ENCODE measurements at places on chromosomes 16 and 17. TPM values are rescaled to one million over a fixed set of nuclear protein-coding genes. Genes with fewer than 3 reads are reported as not detected.

The PPP1R1B gene
- total RNA-seq = 9.3 TPM

The C16orf96 gene
- not detected for total RNA-seq

The LITAFD gene
- total RNA-seq = not detected

The TPPP3 gene
- 28.2 TPM for total RNA-seq

The CDH8 gene
- 0.98 TPM for total RNA-seq

The KRT36 gene
- total RNA-seq = not detected

The AXIN2 gene
- 17.9 TPM for total RNA-seq

The KCTD11 gene
- total RNA-seq = 12.5 TPM

The LDHD gene
- 10.1 TPM for total RNA-seq

The FOXL1 gene
- total RNA-seq = 0.98 TPM

The GPS2 gene
- 51.1 TPM for total RNA-seq

The ABCA10 gene
- total RNA-seq = 32.2 TPM

The WSCD1 gene
- 2.0 TPM for total RNA-seq

The TOB1 gene
- total RNA-seq = 74.4 TPM

The TSPAN10 gene
- not detected for total RNA-seq

The GABARAP gene
- 395 TPM for total RNA-seq

The KRTAP9-8 gene
- total RNA-seq = not detected

The CHP2 gene
- total RNA-seq = 2.5 TPM

The DHX58 gene
- 8.1 TPM for total RNA-seq

The SMG6 gene
- 46.2 TPM for total RNA-seq

The NPIPA7 gene
- 4.4 TPM for total RNA-seq

The NUPR1 gene
- 62.1 TPM for total RNA-seq

The CHTF18 gene
- 4.9 TPM for total RNA-seq

The G6PC3 gene
- 44.0 TPM for total RNA-seq

The KRTAP2-3 gene
- total RNA-seq = not detected

The NPIPB6 gene
- 7.6 TPM for total RNA-seq

The DNAH9 gene
- not detected for total RNA-seq

The CES1 gene
- 10.1 TPM for total RNA-seq

The CD300H gene
- not detected for total RNA-seq

The CRYBA1 gene
- not detected for total RNA-seq

The AMZ2 gene
- total RNA-seq = 39.8 TPM

The SDR42E2 gene
- not detected for total RNA-seq

The CACNA1H gene
- 10.8 TPM for total RNA-seq

The PRR35 gene
- not detected for total RNA-seq

The KRTAP4-5 gene
- not detected for total RNA-seq

The ABHD15 gene
- 13.3 TPM for total RNA-seq

The KRT13 gene
- 10,968 TPM for total RNA-seq

The SKAP1 gene
- 5.6 TPM for total RNA-seq

The ATP2A3 gene
- 15.5 TPM for total RNA-seq

The TBX6 gene
- 6.4 TPM for total RNA-seq

The RAMP2 gene
- total RNA-seq = 27.3 TPM

The RNF213 gene
- total RNA-seq = 144 TPM

The RAB26 gene
- 1.5 TPM for total RNA-seq

The HBZ gene
- total RNA-seq = not detected

The PDILT gene
- total RNA-seq = not detected

The CDK5R1 gene
- total RNA-seq = 4.9 TPM

The DPEP3 gene
- total RNA-seq = not detected

The MAPT gene
- total RNA-seq = 6.1 TPM

The CACNG3 gene
- total RNA-seq = not detected

The PDXDC1 gene
- total RNA-seq = 59.2 TPM

The RGS11 gene
- 5.4 TPM for total RNA-seq

The NTN3 gene
- total RNA-seq = not detected

The RPGRIP1L gene
- total RNA-seq = 4.4 TPM

The C16orf92 gene
- not detected for total RNA-seq

The KRTAP3-2 gene
- not detected for total RNA-seq

The RRN3 gene
- total RNA-seq = 24.8 TPM

The PHOSPHO1 gene
- total RNA-seq = not detected

The PRSS22 gene
- total RNA-seq = 38.8 TPM

The HOXB4 gene
- total RNA-seq = 1.5 TPM

All from vagina (tissue), 2 donors.